Effector memory CD8-positive, alpha-beta T cell (primary cell): ENCODE measurements at places on chromosomes 2 and 18.

DNA sequence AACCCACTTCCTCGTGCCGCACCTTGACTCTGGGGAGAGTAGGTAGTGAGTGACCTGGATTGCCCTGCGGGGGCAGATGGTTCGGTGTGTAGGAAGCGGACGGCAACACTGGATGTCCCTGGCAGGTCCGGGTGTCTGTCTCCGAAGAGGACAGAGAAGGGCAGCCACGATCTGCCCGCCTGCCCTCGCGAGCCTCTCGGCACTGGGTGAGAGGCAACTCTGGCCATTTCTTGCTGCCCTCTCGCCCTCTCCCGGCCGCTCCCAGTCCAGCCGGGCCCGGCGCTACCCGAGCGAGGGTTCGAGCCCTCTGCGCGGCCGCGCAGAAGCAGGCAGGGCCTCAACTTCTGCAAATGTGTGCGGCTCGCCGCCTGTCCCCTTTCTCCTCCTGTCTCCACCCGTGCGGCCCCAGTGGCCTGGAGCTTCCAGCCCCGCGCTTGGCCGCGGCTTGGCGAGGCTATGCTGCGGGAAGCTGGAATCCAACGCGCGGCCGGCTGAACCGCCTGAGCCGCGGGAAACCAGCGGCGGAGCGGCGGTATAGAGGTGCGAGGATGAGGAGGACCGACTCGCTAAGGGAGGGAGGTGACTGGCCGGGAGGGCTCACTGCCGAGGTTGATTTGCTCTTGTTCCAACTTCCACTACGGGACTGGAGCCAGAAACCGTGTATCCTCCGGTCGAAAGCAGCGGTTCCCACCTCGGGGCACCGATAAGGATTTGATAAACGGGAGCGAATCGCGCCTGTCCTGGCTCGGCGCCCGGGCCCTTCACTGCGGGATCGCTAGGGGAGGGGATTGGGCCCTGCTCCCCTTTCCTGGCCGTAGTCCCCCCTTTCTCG, 1.5 kb downstream of the EPAS1 start:
- DNase-seq, result peak; percentile 17

- no peak for DNase-seq
These were observed 672.2 kb downstream of the BCL11A start for GRCh38 chr2:59881218-59881617.

GRCh38 chr2:3272761-3273160, 104.9 kb downstream of the EIPR1 start:
- DNase-seq, result no peak

DNA sequence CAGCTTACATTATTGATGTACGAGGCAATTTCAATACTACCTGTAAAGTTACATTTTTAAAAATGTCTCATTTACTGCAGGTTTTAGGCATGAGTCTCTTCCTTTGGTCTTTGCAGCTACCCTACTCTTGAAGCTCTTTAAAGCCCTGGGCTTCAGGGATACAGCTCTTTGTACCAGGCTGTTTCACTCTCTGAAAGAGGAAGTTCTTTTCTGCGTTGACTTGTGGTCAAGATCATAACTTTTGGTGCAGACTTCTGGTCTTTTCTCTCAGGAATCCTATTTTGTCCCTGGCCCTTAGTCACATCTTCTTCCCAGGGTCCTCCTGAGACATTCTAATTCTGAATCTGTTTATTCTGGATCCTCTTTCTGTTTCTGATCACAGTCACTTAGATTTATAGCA, 16.6 kb upstream of the HRH4 start:
- no peak for DNase-seq

DNA sequence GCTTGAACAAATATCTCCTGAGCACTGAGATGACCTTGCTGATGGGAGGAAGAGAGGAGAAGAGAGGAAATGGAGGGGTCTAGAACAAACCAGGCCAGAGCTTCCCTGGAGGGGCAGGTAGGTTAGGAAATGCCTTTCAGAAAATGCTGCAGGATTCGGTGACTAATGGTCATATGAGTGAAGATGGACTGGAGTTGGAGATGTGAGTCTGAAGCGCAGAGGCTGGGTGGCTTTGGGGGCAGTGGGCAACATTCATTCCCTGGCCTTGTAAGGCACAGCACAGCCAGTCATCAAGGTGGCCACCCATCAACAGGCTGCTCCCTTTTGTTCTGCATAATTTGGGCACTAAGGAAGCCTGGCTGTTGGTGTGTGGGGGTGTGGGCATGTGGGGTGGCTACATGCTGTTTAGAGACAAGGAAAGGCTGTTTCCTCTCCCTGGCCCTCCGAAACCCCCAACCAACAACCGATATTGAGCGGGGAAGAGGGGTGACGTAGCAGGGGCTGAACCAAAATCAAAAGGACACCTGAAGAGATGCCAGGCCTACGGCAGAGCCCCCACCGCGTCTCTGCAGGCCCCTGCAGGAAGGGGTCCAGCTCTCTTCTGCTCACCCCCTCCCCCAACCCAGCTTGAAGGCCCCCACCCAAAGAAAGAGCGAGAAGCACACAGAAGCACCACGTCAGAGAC, 1.5 kb downstream of the SLC30A3 start:
- DNase-seq, result no peak

DNA sequence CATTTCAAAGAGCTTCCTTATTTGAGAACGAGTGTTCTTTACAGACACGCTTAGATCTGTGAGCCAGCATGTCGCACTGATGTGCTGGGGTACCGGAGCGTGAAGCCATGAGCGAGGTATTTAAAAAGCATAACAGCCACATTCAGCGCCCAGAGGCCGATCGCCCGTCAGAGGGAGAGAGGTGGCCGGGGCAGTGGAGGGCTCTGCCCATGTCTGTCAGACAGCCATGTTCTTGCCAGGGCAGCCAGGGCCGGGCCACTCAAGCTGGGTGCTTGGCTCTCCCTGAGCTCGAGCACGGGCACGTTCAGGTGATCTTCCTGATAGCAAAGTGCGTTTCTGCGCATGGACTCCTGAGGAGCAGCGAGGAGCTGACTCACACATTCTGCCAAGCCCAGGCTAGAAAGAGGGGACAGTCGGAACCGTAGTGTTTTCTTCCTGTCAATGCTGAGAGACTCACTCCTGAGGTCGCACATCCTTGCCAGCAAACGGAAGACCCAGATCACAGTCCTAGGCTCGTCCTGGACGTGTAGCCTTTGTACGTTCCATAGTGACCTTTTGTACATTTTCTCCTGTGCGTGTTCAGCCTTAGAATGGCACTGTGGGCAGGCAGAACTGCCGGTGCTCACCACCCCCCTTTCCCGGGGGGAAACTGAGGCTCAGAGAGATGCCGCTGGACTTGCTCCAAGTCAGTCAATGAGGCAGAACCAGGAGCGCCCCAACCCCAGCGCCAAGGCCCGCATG, 100.7 kb downstream of the NFATC1 start:
- DNase-seq, result no peak

GRCh38 chr2:85259879-85260278, 67.9 kb downstream of the TGOLN2 start:
- DNase-seq, result no peak

GRCh38 chr2:227707390-227707789, 10.4 kb downstream of the SLC19A3 start:
- no peak for DNase-seq

- no peak for DNase-seq
These were observed 47.6 kb downstream of the ODC1 start for GRCh38 chr2:10400568-10400977.
